Thyroid gland (tissue), 4 donors: ENCODE measurements at places on chromosomes 13 and 19.

- DNase-seq: no peak
These were observed 1.6 kb downstream of the FSTL3 start for GRCh38 chr19:677601-678436.

- DNase-seq: no peak
These were observed 18.7 kb upstream of the QTRT1 start for GRCh38 chr19:10682397-10683063.

GRCh38 chr13:48251611-48252081 lies 18.6 kb downstream of the ITM2B start:
- no peak for DNase-seq

GRCh38 chr13:53141336-53141735 lies 112.7 kb downstream of the OLFM4 start:
- DNase-seq: peak; percentile 86

- no peak for DNase-seq
These were observed 448.2 kb downstream of the LIG4 start for GRCh38 chr13:107767119-107767518.

DNA sequence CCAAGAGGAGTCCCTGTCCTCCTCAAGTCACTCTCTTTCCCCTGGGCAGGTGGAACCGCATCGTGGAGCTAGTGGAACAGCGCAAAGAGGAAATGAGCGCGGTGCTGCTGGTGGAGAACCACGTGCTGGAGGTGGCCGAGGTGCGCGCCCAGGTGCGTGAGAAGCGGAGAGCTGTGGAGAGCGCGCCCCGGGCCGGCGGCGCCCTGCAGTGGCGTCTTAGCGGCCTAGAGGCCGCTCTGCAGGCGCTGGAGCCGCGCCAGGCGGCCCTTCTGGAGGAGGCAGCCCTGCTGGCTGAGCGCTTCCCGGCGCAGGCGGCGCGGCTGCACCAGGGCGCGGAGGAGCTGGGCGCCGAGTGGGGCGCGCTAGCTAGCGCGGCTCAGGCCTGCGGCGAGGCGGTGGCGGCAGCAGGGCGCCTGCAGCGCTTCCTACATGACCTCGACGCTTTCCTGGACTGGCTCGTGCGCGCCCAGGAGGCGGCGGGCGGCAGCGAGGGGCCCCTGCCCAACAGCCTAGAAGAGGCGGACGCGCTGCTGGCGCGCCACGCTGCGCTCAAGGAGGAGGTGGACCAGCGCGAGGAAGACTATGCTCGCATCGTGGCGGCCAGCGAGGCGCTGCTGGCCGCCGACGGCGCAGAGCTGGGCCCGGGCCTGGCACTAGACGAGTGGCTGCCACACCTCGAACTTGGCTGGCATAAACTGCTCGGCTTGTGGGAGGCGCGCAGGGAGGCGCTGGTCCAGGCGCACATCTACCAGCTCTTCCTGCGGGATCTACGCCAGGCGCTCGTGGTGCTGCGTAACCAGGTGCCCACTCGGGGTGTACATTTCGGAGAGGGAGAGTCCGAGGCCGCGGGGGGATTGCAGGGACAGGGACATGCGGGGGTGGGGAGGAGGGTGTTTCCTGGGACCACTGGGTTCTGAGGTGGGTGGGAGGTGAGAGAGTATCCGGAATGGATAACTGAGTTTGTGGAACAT lies 52.8 kb downstream of the SPTBN4 start:
- no peak for DNase-seq

- no peak for DNase-seq
These were observed 45.2 kb upstream of the HMGB1 start for GRCh38 chr13:30510811-30511371.

- DNase-seq: no peak
These were observed 50.2 kb downstream of the FLT3 start for GRCh38 chr13:28049880-28050875.

- DNase-seq: no peak
These were observed 58.5 kb upstream of the ZDHHC20 start for GRCh38 chr13:21517576-21517975.

- DNase-seq: no peak
These were observed 15.1 kb downstream of the ZNF175 start for GRCh38 chr19:51586103-51586728.

DNA sequence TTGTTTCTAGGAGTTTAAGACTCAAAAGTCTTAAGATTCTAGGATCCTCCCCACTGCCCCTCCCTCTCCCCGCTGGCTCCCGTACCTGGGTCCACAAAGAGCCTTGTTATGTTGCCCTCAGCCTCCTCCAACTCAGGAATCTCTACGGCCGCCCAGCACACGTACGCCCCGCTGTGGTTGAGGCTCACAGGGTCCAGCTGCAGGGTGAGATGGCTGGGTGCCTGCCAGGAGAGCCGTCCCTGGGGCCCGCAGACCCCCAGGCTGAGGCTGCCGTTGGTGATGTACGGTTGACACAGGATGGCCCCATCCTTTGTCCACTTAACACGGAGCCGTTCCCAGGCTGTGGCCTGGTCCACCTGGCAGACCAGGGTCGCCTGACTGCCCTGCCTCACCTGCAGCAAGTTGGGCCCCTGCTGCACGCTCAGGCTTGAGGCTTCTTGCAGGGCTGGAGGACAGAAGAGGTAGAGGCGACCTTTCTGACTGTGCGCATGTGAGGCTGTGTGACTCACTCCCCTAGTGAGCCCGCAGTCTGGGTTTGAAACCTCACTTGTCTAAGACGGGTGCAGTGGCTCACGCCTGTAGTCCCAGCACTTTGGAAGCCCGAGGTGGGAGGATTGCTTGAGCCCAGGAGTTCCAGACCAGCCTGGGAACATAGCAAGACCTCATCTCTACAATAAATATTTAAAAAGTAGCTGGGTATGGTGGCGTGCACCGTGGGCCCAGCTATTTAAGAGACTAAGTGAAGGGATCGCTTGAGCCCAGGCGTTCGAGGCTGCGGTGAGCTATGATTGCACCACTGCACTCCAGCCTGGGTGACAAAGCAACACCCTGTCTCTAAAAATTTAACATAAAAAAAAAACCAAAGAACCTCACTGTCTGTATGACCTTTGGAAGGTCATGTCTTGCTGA lies 4.0 kb downstream of the TMIGD2 start:
- no peak for DNase-seq

GRCh38 chr13:42477596-42478190 lies 96.3 kb upstream of the TNFSF11 start:
- no peak for DNase-seq
